ENCODE measurements at places on chromosomes 7 and 10.

- peak; percentile 48 for DNase-seq
These were observed 27.9 kb upstream of the SH2B2 start for GRCh38 chr7:102258749-102259107.

GRCh38 chr10:130430852-130431704, 294.9 kb downstream of the GLRX3 start:
- DNase-seq, result no peak

GRCh38 chr10:52785418-52785817, 12.8 kb upstream of the MBL2 start:
- no peak for DNase-seq

- no peak for DNase-seq
These were observed 27.9 kb downstream of the CNNM2 start for GRCh38 chr10:102945962-102946361.

DNA sequence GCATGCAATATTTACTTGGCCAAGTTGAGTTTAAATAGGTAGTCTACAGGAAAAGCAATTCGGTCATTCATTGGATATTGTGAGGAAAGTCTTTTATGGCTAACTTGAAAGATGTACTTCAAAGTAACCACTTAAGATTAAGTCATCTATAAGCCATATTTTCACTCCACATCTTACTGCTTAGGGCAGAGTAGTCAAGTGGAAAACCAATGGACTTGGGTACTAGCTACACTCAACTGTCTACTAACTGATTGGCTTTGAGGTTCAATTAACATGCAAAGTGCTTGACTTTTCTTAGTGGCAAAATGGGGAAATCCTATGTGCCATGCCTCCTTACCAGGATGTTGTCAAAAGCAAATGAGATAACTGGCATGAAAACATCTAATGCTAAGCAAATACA, 51.0 kb downstream of the CAV1 start:
- no peak for DNase-seq

DNA sequence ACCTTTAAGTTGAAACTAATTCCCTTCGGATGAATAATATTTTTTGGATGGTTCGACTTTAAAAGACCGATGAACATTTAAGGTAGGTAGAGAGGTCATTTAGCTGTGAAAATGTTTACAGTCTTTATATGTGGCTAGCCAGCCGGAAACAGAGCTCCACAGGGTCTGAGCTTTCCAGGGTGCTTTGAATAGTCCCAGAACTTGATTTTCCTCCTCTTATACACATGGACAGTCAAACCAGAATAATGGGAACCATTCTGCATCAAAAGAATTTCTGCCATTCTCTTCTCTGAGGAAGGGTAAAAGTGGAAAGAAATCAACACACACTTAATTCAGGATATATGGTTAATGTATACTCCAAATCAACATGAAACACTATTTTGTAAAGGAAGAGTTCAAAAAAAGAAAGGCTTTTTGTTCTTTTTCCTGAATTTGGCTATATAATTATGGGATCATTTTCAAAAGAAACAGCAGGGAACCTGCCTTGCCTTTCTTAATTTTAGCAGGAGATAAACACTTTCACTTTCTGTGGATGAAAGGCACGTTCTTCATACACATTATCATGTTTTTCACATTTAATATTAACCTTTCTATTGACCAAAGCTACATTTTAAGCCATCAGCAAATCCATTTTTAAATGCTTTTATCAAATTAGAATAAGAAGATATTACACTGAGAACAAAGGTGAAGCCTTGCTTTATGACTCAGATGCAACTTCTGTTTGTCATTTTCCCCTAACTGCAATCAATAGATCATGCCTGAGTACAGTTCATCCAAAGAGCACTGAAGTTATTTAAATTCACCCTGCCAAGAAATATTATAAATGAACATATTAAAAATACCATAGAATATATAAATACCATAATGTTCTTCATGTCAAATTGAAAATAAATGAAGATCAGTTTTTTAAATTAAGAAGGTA, 307.3 kb downstream of the THSD7A start:
- DNase-seq, result no peak

- DNase-seq, result peak; percentile 14
These were observed 620 bp downstream of the SLK start for GRCh38 chr10:103967448-103968071.

DNA sequence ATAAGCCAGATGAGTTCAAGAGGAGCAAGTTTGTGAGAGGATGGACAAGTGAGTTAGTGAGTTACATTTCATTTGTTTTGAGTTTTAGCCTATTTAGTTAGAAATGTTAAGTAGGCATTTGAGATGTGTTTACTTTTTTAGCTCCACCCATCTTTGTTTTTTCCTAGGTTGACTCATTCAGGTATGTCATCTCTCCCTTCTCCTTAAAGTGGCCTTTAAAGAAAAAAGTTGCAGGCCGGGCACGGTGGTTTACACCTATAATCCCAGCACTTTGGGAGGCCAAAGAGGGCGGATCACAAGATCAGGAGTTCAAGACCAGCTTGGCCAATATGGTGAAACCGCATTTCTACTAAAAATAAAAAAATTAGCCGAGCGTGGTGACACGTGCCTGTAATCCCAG, 71.2 kb downstream of the BMPR1A start:
- DNase-seq, result no peak

DNA sequence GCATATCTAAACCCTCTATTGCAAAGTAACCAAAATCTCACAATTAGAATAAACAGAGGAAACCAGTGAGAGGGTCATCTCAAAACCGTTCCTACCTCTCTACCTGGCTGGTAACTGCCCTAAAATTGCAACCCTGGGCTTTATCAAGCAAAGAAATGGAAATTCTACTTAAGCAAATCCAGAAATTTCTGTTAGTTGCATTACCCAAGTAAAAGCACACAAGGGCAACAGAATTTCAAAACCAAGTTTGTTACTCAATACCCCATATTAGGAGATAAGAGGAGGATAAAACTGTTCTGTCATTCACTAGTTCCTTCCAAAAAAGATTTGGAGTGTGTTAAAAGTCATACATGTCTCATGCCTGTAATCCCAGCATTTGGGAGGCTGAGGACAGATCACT, 195.3 kb downstream of the FAM107B start:
- no peak for DNase-seq

- peak; percentile 70 for DNase-seq
These were observed 482.4 kb upstream of the SEMA3D start for GRCh38 chr7:85669225-85669624.

DNA sequence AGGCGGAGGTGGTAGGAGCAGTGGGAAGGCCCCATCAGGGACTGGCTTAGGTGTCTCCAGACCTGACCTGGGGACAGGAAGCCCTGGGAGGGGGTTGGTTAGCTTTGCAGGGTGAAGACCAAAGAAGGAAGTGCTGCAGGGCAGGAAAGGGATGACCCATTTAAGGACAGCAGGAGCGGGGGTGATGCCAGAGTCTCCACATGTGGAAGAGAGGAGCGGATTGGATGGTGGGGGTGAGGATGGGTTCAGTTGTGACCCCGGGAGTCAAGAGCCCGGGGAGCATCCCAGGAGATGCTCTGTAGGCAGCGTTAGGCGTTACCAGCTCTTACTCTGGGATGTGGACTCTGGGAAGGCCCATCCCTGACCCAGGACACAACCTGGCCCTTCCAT, 3.1 kb upstream of the LDB3 start:
- no peak for DNase-seq

GRCh38 chr10:74900297-74900696, 73.9 kb downstream of the KAT6B start:
- no peak for DNase-seq

- DNase-seq, result no peak
These were observed 25.5 kb upstream of the RGS10 start for GRCh38 chr10:119567978-119568377.

DNA sequence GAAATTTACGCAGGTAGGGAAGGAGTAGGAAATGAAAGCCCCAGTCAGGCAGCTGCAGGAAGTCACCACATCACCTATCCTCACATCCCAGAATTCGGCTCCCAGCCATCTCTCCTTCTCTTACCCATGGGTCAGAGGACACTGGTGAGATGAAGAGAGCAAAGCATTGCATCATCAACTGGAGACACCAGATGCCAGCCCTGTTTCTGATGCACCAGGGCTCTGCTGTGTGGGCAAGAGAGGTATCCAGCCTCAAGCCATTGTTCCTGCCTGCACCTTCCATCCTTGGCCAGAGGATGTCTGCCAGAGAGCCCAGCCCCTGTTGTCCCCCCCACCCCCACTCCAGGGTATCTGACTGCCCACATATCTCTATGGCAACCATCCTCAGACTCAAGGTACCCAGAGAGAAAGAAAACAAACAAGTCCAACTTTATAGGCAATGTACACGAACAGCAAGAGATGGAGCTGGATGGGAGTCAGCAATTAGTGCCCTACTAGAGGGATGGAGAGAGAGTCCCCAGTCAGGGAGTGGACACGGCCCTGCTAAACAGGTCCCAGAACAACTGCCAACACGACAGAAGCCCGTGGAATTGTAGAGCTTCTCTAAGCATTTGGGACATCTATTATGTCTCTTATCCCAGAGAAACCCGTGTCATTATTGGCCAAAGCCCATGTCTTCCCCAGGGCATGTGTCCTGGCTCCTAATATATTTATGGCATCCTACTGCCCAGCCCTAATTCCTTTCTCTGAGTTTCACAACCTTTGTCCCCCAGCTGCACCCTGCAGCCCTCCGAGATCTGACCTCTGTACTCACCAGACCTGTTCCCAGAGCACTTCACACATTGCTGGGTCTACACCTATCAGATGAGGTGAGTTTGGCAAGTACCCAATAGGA, 2.8 kb downstream of the CAMK2G start:
- no peak for DNase-seq

GRCh38 chr10:88209837-88210561, 346.6 kb downstream of the PTEN start:
- peak; percentile 86 for DNase-seq

GRCh38 chr10:527416-527815, 162.1 kb downstream of the DIP2C start:
- peak; percentile 31 for DNase-seq

- no peak for DNase-seq
These were observed 182.1 kb downstream of the PKD1L1 start for GRCh38 chr7:47766126-47766525.

- no peak for DNase-seq
These were observed 685.3 kb upstream of the GALNT17 start for GRCh38 chr7:70446448-70447143.

- no peak for DNase-seq
These were observed 36.9 kb upstream of the FAM20C start for GRCh38 chr7:155469-155900.

GRCh38 chr10:130179640-130180039, 43.4 kb downstream of the GLRX3 start:
- DNase-seq, result peak; percentile 68

GRCh38 chr7:26117142-26117807, 34.7 kb upstream of the NFE2L3 start:
- no peak for DNase-seq

GRCh38 chr7:57348646-57349269, 101.2 kb upstream of the ZNF716 start:
- no peak for DNase-seq

DNA sequence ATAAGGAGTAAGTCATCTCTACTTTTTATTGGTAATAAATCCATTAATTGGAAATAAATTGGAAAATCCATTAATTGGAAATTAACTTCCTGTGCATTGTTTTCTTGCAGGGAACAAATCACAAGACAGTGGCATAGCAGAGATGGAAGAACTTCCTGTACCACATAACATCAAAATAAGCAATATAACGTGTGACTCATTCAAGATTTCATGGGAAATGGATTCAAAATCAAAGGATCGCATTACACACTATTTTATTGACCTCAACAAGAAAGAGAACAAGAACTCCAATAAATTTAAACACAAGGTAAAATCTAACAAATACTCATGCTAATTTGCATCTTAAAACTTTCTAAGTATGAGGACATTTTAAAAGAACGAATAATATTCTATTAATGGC, 57.8 kb downstream of the PHYHIPL start:
- no peak for DNase-seq

- peak; percentile 60 for DNase-seq
These were observed 82.7 kb downstream of the PLCE1 start for GRCh38 chr10:94076325-94076841.

GRCh38 chr10:43304079-43304686, 37.3 kb upstream of the RASGEF1A start:
- no peak for DNase-seq

DNA sequence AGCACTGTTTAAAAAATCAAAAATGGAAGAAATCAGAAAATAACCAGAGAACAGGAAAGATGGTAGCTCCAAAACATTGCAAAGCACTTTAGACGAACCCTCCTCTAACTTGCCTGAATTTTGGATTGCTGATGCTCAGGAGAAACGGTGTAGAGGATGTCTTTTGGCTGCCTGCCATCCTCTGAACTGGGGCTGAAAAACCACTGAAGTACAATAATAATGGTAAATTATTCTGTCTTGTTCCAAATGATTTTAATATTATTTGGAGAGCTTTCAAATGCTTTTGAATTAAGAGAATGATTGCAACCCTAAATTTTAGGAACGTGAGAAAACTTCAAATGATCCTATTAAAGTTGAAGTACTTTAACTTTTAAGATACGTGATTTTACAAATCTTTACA, 167.3 kb upstream of the SLC13A1 start:
- DNase-seq, result no peak

DNA sequence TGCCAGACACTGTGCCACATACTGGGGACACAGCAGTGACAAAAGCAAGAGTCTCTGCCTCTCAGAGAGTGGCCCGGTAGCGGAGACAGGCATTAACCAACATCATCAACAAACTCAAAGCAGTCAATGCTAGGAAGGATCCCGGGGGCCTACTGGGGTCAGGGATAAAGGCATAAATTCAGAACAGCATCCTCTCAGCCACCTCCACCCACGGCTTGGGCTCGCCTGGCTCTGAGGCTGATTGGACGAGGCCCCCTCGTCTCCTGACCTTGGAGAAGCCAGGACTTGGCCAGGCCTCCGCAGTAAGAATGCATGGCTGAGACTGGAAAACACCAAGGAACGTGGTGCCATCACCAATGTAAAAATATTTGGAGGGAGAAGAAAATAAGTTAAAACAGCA, 102.1 kb downstream of the ARHGAP22 start:
- no peak for DNase-seq

DNA sequence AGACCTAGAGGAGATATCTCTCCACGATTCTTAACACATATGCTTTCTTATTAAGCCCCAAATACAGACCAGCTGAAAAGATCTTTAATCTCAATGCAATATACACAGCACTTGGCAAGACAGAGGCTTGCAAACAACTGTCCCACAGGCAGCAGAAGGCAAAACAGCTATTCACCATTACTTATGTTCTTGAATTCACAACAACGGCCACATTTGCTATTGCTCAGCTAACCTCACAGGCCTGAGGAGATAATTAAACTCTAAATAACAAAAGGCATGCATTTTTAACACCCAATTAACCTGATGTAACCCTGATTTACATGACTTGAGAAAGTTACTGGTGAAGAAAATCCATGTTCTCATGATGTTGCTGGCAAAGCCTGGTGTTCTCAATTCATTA, 216.4 kb downstream of the CRPPA start:
- no peak for DNase-seq

- DNase-seq, result no peak
These were observed 819.2 kb downstream of the CCSER2 start for GRCh38 chr10:85147346-85148250.

GRCh38 chr7:44930921-44931320, 45.6 kb upstream of the PURB start:
- no peak for DNase-seq

- no peak for DNase-seq
These were observed 94.1 kb downstream of the LRRC4 start for GRCh38 chr7:127937066-127937680.

- DNase-seq, result no peak
These were observed 171.7 kb downstream of the DNAJB6 start for GRCh38 chr7:157508477-157508881.
